ENCODE measurements at places on chromosomes 5 and 9.

DNA sequence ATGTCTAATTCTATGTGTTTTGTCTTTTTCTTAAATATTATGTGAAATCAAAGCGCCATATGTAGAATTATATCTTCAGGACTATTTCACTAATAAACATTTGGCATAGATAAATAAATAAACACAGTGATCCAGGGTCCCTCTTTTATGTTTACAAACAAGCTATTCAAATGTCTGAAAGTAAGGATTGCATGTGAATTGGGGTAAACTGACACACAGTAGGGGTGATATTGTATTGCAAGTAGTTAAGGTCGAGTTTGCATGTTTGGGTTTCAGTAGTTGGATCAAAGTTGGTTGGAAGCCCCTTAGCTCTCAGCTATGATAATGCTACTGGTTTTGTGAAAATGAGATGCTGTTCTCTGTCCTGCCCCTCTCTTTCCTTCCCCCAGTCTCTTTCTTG lies 11.4 kb downstream of the ISL1 start:
- no peak for DNase-seq

DNA sequence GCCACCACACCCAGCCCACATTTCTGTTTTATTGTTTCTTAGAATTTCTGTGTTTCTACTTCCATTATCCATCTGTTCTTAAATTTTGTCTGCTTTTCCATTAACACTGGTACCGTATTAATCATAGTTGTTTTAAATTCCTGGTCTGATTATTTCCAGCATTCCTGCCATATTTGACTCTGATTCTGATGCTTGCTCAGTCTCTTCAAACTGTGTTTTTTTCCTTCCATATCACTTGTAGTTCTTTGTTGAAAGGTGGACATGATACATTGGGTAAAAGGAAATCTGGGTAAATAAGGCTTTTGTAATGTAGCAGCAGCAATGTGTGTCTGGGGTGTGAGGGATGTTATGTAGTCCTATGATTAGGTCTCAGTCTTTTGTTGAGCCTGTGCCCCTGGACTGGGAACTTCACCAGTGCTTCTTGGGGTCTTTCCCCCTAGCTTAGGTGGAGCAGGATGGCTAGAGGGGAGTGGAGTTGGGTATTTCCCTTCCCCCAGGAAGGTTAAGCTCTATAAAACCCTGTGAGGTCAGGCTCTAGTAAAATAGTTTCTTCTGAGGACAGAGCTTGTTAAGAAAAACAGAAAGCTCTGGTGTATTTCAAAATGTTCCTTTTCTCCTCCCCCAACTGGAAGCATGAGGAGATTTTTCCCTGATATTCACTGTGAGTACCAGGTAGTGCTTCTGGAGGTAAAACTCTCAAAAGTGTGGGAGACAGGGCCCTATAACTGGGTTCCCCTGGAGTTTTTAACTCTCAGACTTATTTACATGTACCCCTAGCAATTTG lies 10.1 kb upstream of the TMOD1 start:
- no peak for DNase-seq

GRCh38 chr5:116063950-116064349 lies 20.9 kb upstream of the COMMD10 start:
- DNase-seq: no peak

DNA sequence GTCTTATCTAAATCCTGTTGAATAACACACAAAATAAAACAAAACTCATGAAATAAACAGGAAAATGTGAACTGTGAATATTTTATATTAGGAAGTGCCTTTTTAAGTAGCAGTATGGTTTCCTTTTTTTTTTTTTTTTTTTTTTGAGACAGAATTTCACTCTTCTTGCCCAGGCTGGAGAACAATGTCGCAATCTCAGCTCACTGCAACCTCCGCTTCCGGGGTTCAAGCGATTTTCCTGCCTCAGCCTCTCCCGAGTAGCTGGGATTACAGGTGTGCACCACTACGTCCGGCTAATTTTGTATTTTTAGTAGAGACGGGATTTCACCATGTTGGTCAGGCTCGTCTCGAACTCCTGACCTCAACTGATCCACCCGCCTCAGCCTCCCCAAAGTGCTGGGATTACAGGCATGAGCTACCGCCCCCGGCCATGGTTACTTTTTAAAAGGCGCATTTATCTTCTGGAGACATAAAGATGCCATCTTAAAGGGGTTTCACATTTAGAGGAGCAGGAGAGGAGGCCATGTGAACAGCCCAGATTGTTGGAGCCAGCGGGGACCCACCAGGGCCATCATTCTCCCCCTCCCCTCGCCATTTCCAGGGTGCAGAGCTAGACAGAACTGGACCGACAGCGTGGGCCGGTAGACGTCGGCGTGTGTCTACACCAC lies 64.1 kb downstream of the ROR2 start:
- DNase-seq: no peak

- DNase-seq: no peak
Observed at GRCh38 chr5:68994645-68995044, 99.2 kb upstream of the SLC30A5 start.

- DNase-seq: no peak
Observed at GRCh38 chr5:154370813-154371212, 75.0 kb upstream of the SAP30L start.

DNA sequence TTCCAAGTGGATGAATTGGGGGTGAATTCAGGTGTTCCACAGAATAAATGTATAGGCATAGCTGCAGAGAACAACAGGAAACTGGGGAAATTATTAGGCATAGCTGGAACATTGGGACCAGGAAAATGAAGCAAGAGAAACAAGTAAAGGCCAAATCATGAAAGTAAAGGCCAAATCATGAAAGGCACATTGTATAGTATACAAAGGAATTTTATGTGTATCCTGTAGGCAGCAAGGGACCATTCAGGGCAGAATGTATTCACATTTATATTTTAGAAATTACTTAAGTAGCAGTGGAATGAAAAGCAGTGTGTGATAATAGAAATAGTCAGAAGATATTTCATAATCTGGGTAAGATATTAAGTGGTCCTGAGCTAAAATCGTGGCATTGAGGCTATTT lies 127.3 kb upstream of the GRHPR start:
- DNase-seq: no peak

DNA sequence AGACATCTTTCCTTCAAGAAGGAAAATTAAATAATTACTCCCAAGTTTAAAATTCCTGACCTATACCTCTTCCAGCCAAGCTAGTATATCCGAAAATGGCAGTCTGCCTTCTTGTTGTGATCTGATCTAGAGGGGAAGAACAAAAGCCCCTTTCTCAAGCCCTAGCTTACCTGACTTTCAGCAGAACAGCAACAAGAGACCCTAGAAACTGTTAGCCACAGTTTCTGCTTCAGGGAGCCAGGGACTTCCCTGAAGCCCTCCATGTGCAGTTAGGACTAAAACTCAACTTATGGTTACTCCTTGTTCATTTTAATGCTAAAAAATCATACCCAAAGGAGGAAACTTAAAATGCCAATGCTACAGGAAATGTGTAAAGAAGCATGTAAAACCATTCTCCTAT lies 366.7 kb upstream of the CTNND2 start:
- no peak for DNase-seq

DNA sequence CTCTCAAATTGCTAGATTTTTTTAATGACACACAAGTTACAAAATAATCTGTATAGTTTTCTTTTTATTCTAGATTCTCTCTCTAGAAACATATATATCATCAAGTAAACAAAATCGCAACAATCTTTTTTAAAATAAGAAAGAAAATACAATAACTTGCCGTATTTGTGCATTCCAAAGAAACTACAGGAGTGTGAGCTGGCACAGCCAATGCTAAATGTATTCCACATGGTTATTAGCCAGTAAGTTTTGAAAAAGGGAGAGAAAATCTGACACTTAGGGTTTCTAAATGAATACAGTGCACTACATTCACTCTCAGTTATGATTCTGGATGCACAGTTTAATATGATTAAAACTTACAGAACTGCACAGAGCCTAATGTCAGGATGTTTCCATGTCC lies 117.9 kb downstream of the BNC2 start:
- DNase-seq: no peak

GRCh38 chr5:177445917-177446199 lies 756 bp upstream of the PRR7 start:
- no peak for DNase-seq

- DNase-seq: no peak
Observed at GRCh38 chr5:14041528-14042192, 97.2 kb upstream of the DNAH5 start.

DNA sequence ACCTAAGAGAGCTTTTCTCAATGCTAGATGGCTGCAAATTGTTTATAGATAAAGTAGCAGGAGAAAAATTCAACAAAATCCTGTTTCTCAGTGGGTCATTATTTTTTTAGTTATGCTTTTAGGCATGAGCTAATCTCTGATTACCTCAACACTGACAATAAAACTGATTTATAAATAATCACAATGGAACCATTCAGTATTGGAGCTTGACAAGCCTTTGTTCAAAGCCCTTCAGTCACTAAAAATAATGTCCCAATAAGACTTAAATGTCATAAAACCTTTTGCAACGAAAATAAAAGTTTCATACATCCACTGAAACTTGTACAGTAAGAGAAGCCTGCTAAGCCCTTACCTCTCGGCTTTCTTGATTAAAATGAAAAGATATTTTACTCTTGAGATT lies 27.2 kb downstream of the PTPDC1 start:
- DNase-seq: no peak

DNA sequence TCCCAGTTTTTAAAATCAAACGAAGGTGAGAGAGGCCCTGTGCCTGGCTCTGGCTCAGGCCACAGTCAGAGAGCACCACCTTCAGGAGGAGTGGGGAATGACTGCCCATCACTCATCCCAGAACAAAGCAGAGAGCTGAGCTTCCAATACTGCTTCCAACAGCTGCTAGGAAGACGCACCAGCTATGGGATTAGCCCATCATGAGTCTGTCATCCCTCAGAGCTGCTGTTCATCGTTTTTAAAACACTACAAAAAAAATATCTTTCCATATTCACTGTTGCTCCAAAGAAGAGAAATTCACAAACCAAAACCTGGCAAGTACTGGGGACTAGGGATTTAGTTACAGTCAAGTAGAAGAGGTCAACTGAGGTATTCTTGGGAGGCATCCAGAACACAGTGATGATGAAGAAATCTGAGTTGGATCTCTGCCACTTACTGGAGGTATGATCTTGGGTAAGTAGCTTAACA lies 102.4 kb downstream of the CDK5RAP2 start:
- peak; percentile 13 for DNase-seq

- DNase-seq: no peak
Observed at GRCh38 chr9:18748251-18748701, 274.3 kb downstream of the ADAMTSL1 start.

GRCh38 chr5:54834121-54834842 lies 151.1 kb downstream of the ESM1 start:
- no peak for DNase-seq

DNA sequence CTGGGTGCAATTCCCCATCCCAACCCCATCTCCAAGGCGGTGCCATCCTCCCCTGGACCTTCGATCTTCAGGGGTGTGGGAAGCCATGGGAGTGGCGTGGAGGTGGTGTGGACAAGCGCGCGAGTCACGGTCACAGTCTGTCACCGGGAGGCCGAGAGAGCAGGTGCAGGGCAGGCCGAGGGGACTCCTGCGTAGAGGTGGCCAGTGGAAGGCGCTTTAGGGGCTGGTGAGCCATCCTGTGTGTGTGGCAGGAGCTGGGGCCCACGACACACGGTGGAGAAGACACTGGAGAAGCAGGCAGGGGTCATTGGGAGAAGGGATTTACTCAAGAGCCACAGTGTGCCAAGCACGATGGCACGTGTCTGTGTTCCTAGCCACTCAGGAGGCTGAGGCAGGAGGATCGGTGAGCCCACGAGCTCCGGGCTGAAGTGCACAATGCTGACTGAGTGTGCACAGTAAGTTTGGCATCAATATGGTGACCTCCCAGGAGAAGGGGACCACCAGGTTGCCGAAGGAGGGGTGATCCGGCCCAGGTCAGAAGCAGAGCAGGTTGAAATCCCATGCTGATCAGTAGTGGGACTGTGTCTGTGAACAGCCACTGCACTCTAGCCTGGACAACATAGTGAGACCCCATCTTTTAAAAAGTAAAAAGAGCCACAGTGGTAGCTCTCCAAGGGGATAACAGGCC lies 145.1 kb upstream of the PHYKPL start:
- DNase-seq: no peak

GRCh38 chr5:179802207-179802883 lies 4.3 kb downstream of the MGAT4B start:
- DNase-seq: no peak

- no peak for DNase-seq
Observed at GRCh38 chr5:80240368-80240986, 15.4 kb downstream of the SERINC5 start.
